Ascending aorta (tissue), 2 donors: ENCODE measurements at places on chromosomes 6 and 20.

DNA sequence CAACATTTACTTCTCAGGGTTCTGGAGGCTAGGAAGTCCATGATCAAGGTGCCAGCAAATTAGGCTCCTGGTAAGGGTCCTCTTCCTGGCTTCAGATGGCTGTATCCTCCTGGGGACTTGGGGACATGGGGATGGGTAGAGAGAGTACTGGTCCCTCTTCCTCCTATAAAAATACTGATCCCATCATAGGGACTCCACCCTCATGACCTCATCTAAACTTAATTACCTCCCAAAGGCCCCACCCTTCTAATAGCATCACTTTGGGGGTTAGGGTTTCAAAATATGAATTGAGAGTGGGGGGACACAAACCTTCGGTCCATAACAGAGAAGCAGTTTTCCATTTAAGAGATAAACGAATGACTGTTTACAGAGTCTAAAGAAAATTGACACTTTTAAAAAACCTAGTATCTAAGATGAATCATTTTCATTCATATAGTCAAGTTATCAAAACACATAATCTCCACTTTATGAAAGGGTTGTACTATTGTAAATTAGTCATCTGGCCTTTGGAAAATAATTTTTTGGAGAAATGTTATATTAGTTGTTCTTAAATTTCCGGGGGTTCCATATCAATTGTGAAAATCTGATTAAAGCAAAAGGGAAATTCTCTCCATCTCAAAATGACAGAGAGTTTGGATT, 33.5 kb downstream of the ELOVL5 start:
- peak overlapping the region; percentile 14 for H3K27ac ChIP-seq
- no peak for DNase-seq
- H3K4me1 ChIP-seq = peaks cover 2% of the 10 kb centered on the region
- no peak overlapping the region for H3K4me3 ChIP-seq

- DNase-seq = peak; percentile 91
- H3K36me3 ChIP-seq = peaks cover 5% of the 10 kb centered on the region
- peak overlapping the region; percentile 90 for H3K4me3 ChIP-seq
Measured at GRCh38 chr6:134178161-134179044, 126.0 kb upstream of the SLC2A12 start.

GRCh38 chr6:29762781-29763214, 39.6 kb downstream of the HLA-F start:
- no peaks in the 10 kb centered on the region for H3K27me3 ChIP-seq
- H3K36me3 ChIP-seq = no peaks in the 10 kb centered on the region

GRCh38 chr6:5626727-5627426, 365.6 kb downstream of the FARS2 start:
- no peaks in the 10 kb centered on the region for H3K27me3 ChIP-seq
- no peak for DNase-seq
- no peaks in the 10 kb centered on the region for H3K4me1 ChIP-seq
- H3K27ac ChIP-seq = no peak overlapping the region
- H3K36me3 ChIP-seq = no peaks in the 10 kb centered on the region

DNA sequence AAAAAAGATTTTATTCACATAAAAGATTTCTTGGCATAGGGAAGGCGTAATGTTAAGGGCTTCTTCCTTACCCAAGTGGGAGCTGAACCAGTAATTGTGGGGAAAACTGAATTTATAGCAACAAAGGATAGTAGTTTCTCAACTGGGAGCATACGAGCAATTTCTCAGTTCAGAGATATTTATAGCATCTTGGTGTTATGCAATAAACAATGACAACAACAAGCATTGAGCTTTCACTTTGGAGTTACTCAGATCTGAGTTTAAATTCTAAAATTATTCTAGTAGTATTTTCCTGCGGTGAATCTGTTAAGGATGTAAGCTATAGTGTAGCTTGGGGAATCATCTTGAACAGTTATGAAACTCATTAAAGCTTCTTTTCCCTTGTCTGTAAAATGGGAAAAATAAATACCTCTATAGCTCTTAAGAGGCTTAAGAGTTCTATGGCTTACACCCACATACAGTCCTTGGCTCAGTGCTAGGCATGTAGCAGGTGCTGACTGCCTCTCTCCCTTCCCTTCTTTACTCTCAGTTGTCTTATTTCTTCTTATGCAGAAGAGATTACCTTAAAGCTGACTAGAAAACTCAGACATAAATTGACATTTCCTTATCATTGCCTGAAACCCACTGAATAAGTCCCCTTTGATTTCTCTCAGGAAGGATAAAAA, 58.8 kb downstream of the SAMD5 start:
- no peaks in the 10 kb centered on the region for H3K4me1 ChIP-seq
- no peaks in the 10 kb centered on the region for H3K27me3 ChIP-seq
- no peak overlapping the region for H3K27ac ChIP-seq
- H3K36me3 ChIP-seq = no peaks in the 10 kb centered on the region
- DNase-seq = no peak

GRCh38 chr6:47043286-47043685, 1.2 kb upstream of the ADGRF1 start:
- no peaks in the 10 kb centered on the region for H3K36me3 ChIP-seq

GRCh38 chr6:107646176-107646575, 156.3 kb downstream of the SOBP start:
- no peak overlapping the region for H3K4me3 ChIP-seq
- no peaks in the 10 kb centered on the region for H3K36me3 ChIP-seq
- H3K27ac ChIP-seq = no peak overlapping the region
- H3K4me1 ChIP-seq = peaks cover 2% of the 10 kb centered on the region
- peak; percentile 72 for DNase-seq
- no peaks in the 10 kb centered on the region for H3K27me3 ChIP-seq

DNA sequence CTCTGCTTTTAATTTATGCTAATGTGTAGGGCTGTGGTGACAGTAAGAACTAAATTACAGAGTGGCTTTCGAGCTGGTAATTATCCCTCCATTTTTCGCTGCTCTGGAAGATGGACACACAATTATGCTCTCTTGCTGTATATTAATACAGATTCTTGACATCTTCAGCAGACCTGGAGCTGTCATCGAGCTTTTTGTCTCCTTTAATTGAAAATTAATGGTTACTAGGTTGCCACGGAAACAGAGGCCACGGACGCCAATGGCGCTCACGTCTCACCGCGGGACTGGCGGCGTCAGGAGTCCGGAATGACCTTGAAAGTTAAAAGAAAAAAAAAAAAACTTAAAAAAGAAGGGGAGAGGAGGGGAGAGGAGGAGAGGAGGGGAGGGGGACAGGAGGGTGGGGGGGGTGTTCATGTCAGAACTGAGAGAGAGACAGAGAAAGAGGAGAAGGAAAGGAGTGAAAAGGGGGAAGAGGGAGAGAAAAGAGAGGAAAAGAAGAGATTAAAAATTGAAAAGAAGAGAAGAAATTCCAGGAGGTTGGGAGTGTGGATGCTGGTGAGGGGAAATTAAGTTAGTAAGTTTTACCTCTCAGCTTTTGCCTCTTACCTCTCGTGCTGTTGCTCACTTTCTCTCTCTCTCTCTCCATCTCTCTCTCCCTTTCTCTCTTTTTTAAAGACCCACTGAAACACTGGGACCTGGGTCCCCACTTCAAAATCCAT, 22.1 kb upstream of the FOXP4 start:
- H3K4me1 ChIP-seq = no peaks in the 10 kb centered on the region
- H3K4me3 ChIP-seq = no peak overlapping the region
- no peak overlapping the region for H3K27ac ChIP-seq
- H3K36me3 ChIP-seq = no peaks in the 10 kb centered on the region
- no peaks in the 10 kb centered on the region for H3K27me3 ChIP-seq

DNA sequence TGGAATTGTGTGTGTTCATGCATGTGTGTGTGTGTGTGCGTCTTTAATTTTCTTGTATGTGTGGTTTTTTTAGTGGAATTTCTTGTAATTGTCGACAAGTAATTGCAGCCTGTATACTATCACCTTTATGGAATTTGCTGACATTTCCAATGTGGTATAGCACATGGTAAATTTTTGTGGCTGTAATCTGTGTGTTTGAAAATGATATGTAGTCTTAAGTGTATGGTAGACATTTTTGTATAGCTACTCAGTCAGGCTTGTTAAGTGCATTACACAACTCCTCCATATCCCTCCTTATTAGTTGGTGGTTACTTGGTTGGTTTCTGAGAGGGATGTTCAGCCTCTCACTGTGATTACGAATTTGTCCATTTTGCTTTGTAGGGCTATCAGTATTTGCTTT, 384.5 kb upstream of the HSF2 start:
- DNase-seq = no peak
- H3K36me3 ChIP-seq = no peaks in the 10 kb centered on the region

- no peak overlapping the region for H3K27ac ChIP-seq
- H3K36me3 ChIP-seq = no peaks in the 10 kb centered on the region
- H3K4me1 ChIP-seq = no peaks in the 10 kb centered on the region
- no peak for DNase-seq
- H3K4me3 ChIP-seq = no peak overlapping the region
- H3K27me3 ChIP-seq = no peaks in the 10 kb centered on the region
Measured at GRCh38 chr6:6640926-6641325, 52.4 kb downstream of the LY86 start.

GRCh38 chr6:338815-339262, 46.6 kb downstream of the DUSP22 start:
- H3K27ac ChIP-seq = no peak overlapping the region
- H3K27me3 ChIP-seq = no peaks in the 10 kb centered on the region
- no peaks in the 10 kb centered on the region for H3K36me3 ChIP-seq
- H3K4me1 ChIP-seq = no peaks in the 10 kb centered on the region
- no peak for DNase-seq

DNA sequence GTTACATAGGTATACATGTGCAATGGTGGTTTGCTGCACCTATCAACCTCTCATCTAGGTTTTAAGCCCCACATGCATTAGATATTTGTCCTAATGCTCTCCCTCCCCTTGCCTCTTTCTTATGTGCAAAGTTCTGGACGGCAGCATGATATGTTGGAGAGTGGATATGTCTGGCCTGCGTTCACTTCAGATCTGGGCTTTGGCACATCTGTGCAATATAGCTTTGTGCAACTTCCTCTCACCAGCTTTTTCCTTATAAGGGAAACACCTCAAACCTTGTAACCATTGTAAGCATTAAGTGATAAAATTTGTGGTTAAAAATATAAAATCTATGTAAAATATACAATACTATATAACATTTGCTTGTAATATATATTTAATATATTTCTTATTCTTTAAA, 288.0 kb downstream of the PHACTR1 start:
- no peak for DNase-seq
- H3K27me3 ChIP-seq = no peaks in the 10 kb centered on the region
- peaks cover 10% of the 10 kb centered on the region for H3K4me1 ChIP-seq
- no peak overlapping the region for H3K27ac ChIP-seq

DNA sequence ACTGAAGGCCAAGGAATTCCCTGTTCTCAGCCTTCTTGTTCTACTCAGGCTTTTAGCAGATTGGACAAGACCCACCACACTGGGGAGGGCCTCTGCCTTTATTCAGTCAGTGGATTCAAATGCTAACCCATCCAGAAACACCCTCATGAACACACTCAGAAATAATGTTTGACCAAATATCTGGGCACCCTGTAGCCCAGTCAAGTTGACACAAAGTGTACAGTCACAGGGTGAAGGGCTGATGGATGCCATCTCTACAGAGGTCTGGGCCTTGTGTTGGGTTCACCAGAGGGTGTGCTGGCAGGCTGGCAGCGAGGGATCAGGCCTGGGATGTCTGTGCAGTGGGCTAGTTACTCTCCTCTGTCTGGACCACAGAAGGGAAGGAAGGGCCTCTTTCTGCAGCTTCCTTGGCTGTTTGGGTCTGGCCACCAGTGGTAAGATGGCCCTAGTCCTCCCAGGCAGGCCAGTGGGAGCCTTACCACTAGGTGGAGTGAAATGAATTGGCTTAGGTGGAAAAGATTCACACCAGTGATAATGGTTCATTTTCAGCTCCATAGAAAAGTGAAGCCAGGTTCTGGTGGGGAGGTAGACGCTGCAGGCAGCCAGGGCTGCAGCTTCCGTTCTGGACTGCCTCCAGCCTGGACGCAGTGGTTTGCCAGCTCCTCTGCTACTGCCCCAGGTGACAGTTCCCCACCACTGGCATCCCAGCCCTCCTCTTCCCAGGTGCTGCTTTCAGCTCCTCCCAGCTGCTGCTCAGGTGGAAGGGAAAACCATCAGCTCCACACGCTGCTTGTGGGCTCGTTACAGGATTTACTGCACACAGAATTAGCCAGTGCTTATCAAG, 9.2 kb downstream of the TUBB2A start:
- H3K4me1 ChIP-seq = no peaks in the 10 kb centered on the region
- no peak for DNase-seq
- no peak overlapping the region for H3K4me3 ChIP-seq
- H3K36me3 ChIP-seq = peaks cover 10% of the 10 kb centered on the region

- H3K27ac ChIP-seq = peak overlapping the region; percentile 18
- H3K4me1 ChIP-seq = no peaks in the 10 kb centered on the region
- no peaks in the 10 kb centered on the region for H3K36me3 ChIP-seq
- no peak overlapping the region for H3K4me3 ChIP-seq
Measured at GRCh38 chr20:50439539-50440453, 70.4 kb upstream of the PTPN1 start.

DNA sequence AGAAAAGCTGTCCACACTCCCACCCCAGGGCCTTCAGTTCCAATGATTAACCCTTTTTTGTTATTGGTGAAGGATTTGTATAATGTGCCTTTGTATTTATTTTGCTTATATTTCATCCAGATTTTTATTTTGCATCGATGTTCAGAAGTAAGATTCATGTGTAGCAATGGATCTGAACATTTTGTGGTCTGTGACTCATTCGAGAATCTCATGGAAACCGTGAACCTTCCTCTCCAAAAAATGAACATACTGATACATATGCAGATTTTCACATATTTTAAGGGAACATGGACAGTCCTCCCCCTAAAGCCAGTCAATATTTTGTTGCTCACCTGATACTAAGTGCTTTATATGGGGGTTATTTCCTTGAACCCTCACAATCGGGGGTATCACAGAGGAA, 421.8 kb upstream of the SOX4 start:
- H3K36me3 ChIP-seq = no peaks in the 10 kb centered on the region
- no peak for DNase-seq
- no peak overlapping the region for H3K4me3 ChIP-seq
- H3K27ac ChIP-seq = no peak overlapping the region
- no peaks in the 10 kb centered on the region for H3K4me1 ChIP-seq
- H3K27me3 ChIP-seq = no peaks in the 10 kb centered on the region

DNA sequence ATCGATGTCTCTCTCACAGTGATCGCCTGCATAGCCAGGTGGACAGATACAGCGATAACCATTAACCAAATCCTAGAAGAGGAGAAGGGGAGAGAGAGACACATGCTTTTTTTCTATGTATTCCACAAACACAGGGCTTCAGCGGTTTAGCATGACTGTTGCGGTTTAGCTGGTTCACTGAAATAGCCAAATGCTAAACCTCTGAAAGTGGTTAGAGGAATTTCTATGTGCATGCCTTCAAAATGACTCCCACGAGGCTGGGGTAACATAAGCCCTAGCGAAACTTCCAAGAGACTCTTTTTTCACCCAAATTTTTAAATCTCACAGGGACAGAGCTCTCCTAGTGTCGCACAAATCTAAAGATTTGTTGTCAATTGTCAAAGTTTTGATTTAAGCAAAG, 25.1 kb downstream of the JAG1 start:
- H3K27me3 ChIP-seq = no peaks in the 10 kb centered on the region
- peaks cover 23% of the 10 kb centered on the region for H3K4me1 ChIP-seq
- peak overlapping the region; percentile 93 for H3K27ac ChIP-seq
- DNase-seq = no peak
- peaks cover 59% of the 10 kb centered on the region for H3K36me3 ChIP-seq

DNA sequence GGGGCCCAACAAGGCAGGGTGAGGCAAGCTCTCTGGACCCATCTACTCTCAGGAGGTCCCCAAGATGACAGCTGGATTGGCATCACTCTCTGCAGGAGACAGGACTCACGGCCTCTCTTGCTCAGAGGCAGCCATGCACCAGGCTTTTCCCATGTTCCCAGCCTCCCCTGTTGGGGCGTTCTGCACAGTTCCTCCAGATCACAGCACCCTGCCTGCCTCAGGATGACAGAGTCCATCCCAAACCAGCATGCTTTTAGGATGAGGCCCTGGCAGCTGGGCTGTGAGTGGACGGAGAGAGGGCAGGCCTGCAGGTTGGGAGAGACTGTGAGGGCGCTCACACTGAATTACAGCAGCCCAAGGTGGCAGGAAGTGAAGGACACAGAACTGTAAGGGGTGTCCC, 143.2 kb upstream of the MLN start:
- H3K4me1 ChIP-seq = no peaks in the 10 kb centered on the region
- H3K27me3 ChIP-seq = no peaks in the 10 kb centered on the region
- no peak overlapping the region for H3K4me3 ChIP-seq
- H3K36me3 ChIP-seq = no peaks in the 10 kb centered on the region
